Spleen (tissue), 13 donors: ENCODE measurements at places on chromosomes 12 and 14. TPM values are rescaled to one million over a fixed set of nuclear protein-coding genes. Genes with fewer than 3 reads are reported as not detected.

DNA sequence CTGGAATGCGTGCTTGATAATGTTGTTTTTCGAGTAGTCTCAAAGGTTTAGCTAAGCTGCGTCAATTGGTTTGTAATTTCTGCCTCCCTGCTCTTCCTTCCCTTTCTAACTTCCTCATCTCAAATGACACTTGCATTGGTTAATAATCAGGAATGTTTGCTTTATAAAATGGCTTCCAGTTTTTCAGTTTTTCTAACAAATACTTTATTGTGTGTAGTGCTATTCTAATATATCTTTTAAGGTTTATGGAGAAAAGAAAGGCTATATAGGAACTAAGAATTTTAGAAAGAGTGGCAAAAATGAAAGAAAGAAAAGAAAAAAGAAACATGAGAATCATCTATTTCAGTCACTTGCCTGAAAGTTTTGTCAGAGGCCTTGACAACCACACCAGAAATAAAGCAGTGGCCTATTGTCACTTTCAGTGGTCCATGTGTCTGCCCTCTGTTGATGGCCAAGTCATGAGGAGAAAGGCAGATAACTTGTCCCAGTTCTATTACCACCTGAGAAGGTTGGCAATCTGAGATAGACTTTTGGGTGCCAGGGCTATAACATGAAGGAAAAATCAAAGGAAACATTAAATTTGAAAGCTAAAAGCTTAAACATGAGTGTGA, 221.9 kb upstream of the KITLG start:
- DNase-seq: no peak
- H3K4me3 ChIP-seq: no peak overlapping the region
- H3K36me3 ChIP-seq: no peaks in the 10 kb centered on the region

- no peaks in the 10 kb centered on the region for H3K36me3 ChIP-seq
- H3K4me3 ChIP-seq: no peak overlapping the region
- no peak overlapping the region for H3K27ac ChIP-seq
- no peaks in the 10 kb centered on the region for H3K27me3 ChIP-seq
Observed at GRCh38 chr14:100303179-100303578, 3.1 kb downstream of the SLC25A29 start.

GRCh38 chr14:60622210-60622916, 26.9 kb downstream of the SIX1 start:
- peaks cover 8% of the 10 kb centered on the region for H3K27me3 ChIP-seq
- no peaks in the 10 kb centered on the region for H3K4me1 ChIP-seq

- no peak for DNase-seq
- no peaks in the 10 kb centered on the region for H3K4me1 ChIP-seq
- no peaks in the 10 kb centered on the region for H3K36me3 ChIP-seq
- no peak overlapping the region for H3K27ac ChIP-seq
Observed at GRCh38 chr12:87796961-87797516, 232.2 kb downstream of the C12orf50 start.

The CIROP gene
- not detected for total RNA-seq
